ENCODE measurements at places on chromosomes 1 and 21.

DNA sequence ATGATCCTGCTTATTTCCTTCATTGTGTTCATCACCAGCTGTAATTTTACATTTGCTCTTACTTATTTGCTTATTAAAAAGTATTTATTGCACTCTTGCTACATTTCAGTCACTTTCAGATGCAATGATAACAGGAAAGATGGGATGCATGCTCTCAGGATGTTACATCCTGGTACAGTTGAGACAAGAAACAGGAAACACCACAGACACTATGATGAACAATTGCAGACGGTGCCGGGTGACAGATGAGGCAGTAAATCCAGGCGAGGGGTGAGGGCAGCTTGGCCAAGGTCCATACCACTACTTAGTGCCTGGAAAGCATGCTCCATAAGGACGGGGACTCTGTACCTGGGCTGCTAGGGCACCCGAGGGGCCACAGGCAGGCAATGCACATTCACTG, 156.6 kb upstream of the RAB4A start:
- DNase-seq = no peak

- no peak for DNase-seq
These were observed 41.6 kb downstream of the SLC9C2 start for GRCh38 chr1:173561263-173561662.

GRCh38 chr21:24369746-24370145, 1237.5 kb downstream of the MRPL39 start:
- no peak for DNase-seq

- DNase-seq = peak; percentile 4
These were observed 512.5 kb upstream of the LRRC7 start for GRCh38 chr1:69055194-69055593.

GRCh38 chr1:223609066-223609465, 56.4 kb downstream of the CAPN8 start:
- no peak for DNase-seq

DNA sequence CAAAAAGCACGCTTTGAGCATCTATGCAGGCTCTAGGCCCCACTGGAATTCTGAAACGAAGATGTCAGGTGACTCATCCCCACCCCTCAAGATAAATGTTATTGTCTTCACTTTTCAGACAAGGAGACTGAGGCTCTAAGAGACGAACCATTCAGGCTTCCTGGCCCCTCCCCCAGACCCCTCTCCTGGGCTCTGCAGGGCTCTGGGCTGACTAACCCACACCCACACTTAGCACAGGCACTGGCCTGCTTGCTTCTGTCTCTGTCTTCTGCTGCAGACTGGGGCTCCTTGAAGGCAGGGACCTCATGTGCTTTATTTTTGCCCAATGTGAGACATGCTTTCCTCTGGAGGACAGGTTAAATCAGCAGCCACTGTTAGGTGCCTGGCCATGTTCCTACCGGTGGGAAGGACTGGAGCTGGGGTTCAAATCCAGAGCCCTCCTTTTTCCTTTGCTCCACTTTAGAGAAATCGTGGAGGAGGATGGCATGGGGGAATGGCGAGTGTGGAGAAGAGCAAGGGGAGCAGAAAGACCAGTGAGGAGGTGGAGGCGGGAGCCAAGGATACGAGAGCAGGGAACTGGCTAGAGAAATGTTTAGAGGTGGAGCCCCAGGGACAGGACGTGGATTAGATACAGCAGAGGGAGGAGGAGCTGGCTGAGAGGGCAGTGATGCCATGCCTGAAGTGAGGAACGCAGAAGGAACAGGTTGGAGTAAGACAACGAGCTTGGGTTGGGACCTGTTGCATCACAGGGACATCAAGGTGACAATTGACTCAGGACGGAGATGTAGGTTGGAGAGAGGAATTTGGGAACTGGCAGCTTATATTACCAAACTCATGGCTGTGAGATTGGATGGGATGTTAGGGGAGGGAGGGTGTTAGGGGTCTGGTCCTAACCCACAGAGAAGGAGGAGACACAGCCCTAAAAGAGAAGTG, 1.7 kb downstream of the TMEM125 start:
- no peak for DNase-seq

- no peak for DNase-seq
These were observed 67.2 kb downstream of the ATP5PO start for GRCh38 chr21:33848249-33848953.

- no peak for DNase-seq
These were observed 444.8 kb downstream of the TTLL7 start for GRCh38 chr1:83554174-83554573.

DNA sequence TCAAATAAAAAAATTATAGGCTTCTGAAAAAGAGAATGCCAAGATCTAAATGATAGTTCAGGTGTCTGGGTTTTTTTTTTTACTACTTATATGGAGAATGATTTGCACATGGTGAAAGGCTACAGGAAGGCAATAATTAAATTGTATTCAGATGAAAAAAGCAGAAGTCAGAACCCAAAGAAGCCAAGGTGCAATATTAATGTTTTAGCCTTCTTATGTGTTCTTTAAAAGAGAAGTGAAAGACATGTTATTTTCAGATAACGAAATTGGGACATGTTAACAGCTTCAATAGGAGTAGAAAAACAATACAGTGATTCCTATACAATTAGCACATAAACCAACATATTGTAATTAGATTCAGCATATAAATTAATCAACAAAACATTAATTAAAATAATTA, 452.9 kb upstream of the PRMT6 start:
- DNase-seq = no peak

DNA sequence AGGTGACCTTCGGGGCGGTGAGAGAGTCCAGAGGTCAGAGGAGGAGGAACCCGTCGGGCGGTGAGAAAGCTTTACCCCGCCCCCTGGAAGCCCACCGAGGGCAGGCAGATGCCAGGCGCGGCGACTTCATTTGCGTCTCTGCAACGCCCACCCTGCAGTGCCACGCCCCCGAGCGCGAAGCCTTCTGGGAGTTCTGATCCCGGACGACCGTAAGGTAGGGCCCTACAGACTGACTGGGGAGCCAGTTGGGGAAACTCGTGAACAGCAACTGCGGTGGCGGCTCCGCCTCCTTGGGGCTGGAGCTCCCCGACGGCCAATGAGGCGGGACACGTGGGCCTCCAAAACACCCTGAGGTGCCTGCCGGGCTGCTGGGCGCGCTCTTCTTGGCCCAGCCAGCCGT, 46.0 kb upstream of the EDARADD start:
- DNase-seq = no peak

DNA sequence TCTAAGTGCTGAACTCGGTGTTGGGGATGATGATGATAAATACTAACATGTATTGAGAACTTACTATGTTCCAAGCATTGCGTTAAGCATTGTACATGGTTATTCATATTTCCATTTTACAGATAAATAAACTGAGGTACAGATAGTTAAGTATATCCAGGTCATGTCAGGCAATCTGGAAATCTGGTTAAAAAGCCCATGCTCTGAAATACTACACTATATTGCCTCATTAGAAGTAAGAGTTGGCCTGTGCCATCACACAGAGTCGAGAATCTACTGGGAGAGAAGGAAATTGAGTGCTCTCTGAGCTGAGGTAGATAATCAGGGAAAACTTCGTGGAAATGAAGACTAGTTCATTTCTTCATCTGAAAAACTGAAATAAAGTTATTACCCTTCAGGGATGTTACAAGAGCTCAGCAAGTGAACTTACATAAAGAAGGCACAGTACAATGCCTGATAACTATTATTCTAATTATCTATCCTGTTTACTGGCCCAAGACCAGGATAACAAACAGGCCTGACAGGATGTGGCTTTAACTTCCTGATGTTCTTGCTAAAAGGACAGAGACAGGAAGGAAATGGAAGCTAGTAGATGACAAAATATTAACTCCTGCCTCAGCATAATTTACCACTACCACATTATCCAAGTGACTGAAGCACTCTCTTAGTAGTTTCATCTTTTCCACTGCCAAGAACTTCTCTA, 85.6 kb downstream of the EPS15 start:
- no peak for DNase-seq

All from tongue (tissue), 3 donors.